ENCODE measurements at places on chromosomes 12 and 14.

GRCh38 chr12:69497308-69498026 lies 27.3 kb downstream of the FRS2 start:
- DNase-seq: no peak

- DNase-seq: no peak
Observed at GRCh38 chr14:20494935-20495766, 10.2 kb upstream of the RNASE10 start.

GRCh38 chr12:50924131-50924438 lies 28.3 kb upstream of the HIGD1C start:
- no peak for DNase-seq

- DNase-seq: no peak
Observed at GRCh38 chr12:40969796-40970195, 218.3 kb upstream of the PDZRN4 start.

DNA sequence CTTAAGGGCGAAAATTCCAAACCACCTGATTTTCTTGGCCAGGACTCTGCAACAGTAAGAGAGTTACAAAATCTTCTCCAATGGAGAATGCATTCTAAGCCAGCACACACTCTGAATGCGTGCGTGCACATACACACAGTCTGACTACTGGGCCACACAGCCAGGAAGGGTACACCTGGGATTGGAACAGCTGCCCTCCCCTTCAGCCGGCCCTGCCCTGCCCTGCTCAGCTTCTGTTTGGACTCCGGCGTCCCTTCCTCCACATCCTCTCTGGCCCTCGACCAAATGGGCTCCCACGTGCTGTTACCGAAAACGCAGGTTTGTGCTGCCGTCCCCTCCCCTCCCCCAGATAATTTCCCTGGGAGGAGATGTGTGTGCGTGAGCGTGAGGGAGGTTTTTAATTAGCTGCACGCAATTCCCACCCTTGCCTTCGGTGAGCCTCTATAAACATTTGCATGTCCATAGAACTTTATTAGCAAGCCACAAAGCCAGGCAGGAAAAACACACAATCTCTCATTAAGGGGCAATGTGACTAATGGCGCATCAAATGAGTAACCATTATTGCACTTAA lies 43.0 kb downstream of the CCNK start:
- no peak for DNase-seq

DNA sequence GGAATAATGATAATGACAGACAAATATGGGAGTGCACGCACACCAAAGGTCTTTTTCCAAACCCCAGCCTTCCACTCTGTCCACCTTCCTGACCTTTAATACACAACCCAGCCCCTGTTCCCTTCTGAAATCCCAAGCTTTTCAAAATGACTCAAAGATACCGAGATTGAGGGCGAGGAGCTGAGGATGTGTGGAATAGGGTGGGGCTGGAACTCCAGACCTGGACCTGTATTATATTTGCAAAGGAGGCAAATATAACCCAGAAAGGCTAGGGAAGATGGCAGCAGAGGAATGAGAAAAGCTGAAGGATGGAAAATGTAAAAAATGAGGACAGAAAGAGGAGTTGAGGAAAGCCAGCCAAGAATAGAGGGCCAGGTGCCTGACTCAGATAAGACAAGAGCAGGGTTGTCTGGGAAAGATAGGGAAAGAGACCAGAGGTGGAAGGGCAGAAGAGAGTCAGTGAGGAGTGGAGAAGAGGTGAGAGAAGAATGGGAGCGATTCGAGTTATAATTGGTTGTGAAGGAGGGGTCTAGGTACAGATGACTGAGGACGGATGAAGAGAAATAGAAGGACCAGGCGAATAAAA lies 1.0 kb upstream of the PTMS start:
- DNase-seq: no peak

GRCh38 chr14:62006116-62006731 lies 244.0 kb downstream of the SNAPC1 start:
- no peak for DNase-seq

DNA sequence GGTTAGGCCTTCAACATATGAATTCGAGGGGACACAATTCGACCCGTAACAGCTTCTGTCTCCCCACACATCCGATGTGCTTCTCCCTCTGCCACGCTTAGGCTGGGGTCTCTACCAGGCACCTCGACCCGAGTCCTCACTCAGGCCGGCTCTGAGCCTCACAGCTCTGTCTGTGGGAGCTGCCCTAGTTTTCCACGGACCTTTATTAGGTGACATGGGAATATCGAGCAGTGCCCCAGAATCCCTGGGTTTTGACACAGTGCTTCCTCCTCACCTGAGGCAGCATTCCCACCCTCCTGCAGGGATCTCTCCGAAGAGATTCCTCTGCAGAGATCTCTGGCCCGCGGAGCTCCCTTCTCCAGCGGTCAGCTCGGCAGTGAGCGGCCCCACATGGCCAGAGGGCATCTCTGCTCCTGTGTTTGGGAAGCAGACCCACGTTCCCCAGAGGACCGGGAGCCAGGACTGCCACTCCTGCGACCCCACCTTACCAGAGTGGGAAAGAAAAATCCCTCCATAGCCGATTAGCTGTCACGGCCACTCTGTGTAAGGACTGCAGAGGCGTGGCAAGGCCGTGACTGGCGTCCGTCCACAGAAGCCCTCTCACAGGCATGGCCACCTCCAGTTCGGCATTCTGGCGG lies 21.2 kb downstream of the ZBTB42 start:
- DNase-seq: no peak

DNA sequence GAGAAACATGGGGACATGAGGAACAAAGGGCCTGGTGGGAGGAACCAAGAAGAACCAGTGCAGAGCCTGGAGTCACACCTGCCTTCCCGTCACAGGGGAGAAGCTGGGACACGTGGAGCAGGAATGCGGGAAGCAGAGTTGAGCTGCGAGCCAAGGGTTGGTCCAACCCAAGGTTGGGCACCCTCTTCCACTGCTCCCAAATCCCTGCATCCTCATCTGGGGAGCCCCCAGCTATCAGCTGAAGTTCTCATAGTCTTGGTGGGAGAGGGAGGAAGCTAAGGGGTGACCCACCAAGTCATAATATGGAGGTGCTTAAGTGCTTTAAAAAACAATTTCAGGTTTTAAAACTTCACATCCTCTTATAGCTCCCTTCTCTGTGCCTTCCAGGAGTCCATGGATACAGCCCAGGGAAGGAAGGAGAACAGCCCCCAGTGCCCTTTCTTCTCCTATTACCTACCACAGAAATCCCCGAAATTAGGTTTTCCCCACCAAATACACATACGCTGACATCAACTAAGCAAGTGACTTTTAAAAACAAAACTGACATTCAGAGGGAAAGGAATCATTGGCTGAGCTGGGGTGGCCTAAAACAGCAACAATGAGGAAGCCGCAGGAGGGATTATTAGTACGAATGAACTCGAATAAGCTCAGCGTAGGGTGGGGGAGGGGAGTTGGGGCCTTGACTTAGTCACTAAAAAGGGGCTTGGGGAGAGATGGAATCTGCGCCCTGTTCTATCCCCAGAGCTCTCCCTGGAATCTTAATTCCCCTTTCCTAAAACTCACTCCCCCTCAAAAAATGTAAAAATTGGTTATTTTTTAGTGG lies 4.5 kb downstream of the MYL6 start:
- no peak for DNase-seq

DNA sequence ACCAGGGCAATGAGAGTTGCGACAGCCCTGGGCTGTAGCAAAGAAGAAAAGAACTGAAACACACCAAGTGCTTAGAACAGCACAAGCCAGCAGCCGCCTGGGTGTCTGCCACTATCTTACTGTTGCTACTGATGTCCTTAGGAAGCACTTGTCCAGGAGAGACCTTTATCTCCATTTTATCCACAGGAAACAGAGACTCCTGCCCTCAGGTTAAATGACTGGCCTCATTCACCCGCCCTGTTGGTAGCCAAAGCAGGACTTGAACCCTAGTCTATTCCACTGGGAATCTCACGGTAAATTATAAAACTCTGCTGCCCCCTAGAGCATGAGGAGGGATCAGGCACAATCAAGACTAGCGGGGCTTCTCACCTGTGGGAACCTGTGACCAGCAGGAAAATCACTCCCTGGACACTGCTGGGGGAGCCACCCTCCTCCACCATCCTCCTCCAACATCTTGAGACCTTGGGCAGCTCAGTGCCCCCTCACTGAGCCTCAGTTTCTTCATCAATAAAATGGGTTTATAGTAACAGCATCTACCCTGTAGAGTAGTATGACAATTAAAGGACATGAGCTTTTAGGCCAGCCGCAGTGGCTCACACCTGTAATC lies 20.5 kb upstream of the TESC start:
- peak; percentile 37 for DNase-seq

GRCh38 chr14:101508196-101508947 lies 52.9 kb upstream of the DIO3 start:
- no peak for DNase-seq

DNA sequence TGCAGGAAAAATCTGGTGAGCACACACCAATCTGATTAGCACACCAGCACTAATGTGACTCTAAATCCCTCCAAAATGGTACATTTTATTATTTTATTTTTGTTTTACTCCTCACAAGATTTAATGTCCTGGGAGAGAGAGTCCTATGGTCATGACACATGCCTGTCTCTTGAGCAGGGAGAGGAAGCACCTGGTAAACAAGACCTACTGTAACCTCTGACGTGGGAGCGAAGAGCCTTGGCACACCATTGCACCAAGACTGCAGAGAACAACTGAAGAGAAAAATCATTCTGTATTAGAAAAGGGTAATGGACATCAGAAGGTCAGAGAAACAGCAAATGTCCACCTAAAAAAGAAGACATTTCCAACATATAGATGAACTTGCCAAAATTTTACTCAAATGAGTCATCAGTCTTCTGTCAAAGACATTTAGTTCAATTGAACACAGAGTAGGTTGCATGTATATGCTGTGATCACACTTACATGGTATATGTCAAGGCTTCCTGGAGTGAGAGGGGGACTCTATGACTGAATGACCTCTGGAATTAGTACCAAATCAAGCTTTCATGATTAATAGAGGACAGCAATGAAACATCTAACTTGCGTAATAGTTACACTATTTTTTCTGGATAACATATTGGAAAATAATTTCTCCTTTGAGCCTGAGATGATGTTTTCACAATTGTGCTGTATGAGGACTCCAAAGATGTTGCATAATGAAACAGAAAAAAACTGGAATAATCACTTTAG lies 186.9 kb upstream of the FLRT2 start:
- no peak for DNase-seq

DNA sequence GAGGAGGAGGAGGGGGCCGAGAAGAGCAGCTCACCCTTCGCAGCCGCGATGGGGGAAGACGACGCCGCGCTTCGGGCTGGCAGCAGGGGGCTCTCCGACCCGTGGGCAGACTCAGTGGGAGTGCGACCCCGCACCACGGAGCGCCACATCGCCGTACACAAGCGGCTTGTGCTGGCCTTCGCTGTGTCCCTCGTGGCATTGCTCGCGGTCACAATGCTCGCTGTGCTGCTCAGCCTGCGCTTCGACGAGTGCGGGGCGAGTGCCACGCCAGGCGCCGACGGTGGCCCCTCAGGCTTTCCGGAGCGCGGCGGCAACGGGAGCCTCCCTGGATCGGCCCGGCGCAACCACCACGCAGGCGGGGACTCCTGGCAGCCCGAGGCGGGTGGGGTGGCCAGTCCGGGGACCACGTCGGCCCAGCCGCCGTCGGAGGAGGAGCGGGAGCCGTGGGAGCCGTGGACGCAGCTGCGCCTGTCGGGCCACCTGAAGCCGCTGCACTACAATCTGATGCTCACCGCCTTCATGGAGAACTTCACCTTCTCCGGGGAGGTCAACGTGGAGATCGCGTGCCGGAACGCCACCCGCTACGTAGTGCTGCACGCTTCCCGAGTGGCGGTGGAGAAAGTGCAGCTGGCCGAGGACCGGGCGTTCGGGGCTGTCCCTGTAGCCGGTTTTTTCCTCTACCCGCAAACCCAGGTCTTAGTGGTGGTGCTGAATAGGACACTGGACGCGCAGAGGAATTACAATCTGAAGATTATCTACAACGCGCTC lies 745 bp downstream of the TRHDE start:
- DNase-seq: no peak

- no peak for DNase-seq
Observed at GRCh38 chr14:61113561-61114225, 132.6 kb downstream of the SLC38A6 start.
